ENCODE measurements at places on chromosomes 3 and 15. TPM values are rescaled to one million over a fixed set of nuclear protein-coding genes. Genes with fewer than 3 reads are reported as not detected.

The PAK6 gene
- 1.5 TPM for total RNA-seq

The GXYLT2 gene
- 3.4 TPM for total RNA-seq

The C2CD4A gene
- not detected for total RNA-seq

The TGM5 gene
- not detected for total RNA-seq

DNA sequence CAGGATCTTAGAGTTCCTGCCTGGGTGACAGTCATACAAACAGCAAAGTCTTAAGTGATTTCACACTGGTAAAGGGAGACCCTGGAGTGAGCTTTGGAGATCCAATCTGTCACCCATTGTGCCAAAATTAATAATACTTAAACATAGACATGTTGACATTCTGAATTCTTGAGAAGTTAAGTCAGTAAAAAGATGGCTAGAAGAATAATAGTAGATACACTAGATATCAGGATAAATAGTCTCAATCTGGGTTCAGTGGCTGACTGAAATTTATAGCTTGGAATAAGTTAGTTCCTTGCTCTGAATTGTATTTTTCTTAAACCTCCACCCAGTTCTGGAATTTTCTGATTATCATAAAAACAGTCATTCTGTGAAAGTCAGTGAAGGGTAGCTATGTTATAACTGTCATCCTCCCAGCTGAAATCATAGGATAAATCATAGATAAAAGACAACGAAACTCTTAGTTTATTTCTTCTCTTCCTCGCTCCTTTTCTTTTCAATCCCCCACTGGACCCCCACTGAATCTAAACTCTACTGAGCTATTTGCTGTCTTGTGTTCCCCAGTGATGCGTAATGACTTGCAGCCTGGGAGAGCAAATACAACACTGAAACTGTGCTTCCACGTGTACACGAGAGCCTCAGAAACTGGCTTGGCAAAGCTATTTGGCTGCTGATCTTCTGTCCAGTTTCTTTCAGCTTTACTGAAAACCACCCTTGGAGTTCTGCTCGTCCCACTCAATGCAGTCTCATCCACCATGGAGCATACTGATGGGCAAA lies 175.4 kb upstream of the TP63 start:
- no peak overlapping the region for H3K4me3 ChIP-seq
- no peaks in the 10 kb centered on the region for H3K27me3 ChIP-seq
- H3K36me3 ChIP-seq, result no peaks in the 10 kb centered on the region
- H3K4me1 ChIP-seq, result no peaks in the 10 kb centered on the region
- DNase-seq, result no peak
- H3K27ac ChIP-seq, result no peak overlapping the region

GRCh38 chr3:168024537-168024941 lies 71.2 kb downstream of the GOLIM4 start:
- no peak overlapping the region for H3K4me3 ChIP-seq
- H3K27ac ChIP-seq, result no peak overlapping the region
- DNase-seq, result no peak
- no peaks in the 10 kb centered on the region for H3K4me1 ChIP-seq
- peaks cover 100% of the 10 kb centered on the region for H3K36me3 ChIP-seq

DNA sequence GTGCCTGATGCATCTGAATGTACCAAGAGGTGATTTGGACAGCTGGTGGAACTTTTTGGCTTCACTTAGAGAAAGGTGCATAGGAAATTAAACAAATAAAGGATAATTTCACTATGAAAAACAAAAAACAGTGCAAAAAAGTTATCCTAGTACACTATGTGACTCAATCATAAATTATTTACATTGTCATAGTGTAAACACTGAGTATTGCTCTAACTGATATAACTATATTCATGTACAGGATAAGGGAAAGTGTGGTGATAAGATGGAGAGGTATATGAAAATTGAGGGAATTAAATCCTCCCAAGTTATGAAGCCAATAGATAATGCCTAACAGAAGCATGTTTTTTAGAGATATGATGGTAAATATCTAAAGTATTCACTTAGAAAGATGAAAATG lies 50.2 kb upstream of the CPNE4 start:
- H3K27ac ChIP-seq, result no peak overlapping the region
- no peaks in the 10 kb centered on the region for H3K27me3 ChIP-seq
- DNase-seq, result no peak
- H3K4me3 ChIP-seq, result no peak overlapping the region

DNA sequence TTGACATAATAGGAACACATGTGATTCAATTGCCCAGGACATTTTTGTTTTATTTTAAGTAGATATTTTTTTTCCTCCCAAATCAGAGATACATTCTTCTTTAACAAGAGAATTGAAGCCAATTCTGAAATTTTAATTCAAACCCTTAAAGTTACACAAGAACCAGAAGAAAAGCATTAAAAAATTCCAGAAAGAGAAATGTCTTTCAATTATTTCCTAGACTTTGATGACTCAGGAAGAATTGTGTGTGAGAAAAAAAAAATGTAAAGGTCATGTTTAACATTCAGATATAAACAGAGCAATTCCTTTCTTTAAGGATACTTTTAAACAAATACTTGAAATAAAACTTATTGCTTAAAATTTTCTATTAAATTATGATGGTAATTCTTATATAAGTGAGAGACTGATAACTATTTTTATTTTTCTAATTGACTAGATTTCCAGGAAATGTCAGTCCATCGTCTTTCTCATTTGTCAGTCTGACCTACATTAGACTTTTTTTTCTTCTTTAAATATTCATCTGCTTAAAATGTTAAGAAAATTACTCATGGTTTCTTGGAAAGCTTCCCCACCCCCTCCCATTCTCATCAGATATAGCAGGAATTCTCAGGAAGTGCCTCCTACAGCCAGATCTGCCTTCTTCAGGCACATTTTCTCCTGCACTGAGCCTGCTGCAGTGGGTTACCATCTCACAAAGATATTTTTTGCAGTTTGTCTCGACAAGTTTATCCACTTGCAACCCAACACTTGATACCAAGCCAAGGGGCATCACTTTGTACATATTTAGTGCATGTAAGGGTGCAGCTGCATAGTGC lies 261.8 kb upstream of the CBLB start:
- H3K4me3 ChIP-seq, result no peak overlapping the region
- no peak overlapping the region for H3K27ac ChIP-seq
- H3K27me3 ChIP-seq, result no peaks in the 10 kb centered on the region
- no peaks in the 10 kb centered on the region for H3K4me1 ChIP-seq
- no peak for DNase-seq

DNA sequence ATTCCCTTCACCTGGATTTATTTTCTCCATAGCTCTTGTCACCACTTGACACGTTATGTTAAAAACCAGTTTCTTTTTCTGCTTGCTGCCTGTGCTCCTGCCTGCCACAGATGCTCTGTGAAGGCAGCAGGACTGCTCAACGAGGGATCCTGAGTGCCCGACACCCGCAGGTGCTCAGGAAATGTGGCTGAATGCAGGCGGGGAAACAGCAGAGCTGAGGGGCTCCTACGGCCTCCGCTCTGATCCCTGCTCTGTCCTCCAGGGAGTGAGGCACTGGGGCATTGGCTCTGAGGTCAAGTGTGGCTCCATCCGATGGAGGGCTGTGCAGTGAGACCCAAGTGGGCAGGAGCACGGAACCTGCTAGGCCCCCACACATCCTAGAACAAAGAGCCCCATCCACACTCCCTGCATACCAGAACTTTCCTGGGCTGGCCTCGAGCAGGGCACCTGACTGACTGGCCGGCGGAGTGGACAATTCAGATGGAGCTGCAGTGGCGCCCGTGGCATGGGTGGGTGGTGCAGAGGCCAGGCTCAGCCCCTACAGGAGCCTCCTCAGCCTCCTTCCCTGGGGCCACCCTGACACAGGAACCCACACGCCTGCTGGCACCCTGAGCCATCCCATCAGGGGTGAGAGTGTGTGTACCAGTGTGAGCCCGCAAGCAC lies 27.9 kb downstream of the IQSEC1 start:
- peaks cover 43% of the 10 kb centered on the region for H3K4me1 ChIP-seq
- DNase-seq, result no peak
- H3K4me3 ChIP-seq, result no peak overlapping the region
- no peaks in the 10 kb centered on the region for H3K36me3 ChIP-seq
- H3K27me3 ChIP-seq, result no peaks in the 10 kb centered on the region
